Kidney glomerular epithelial cell (primary cell): ENCODE measurements at places on chromosomes 6 and 20.

DNA sequence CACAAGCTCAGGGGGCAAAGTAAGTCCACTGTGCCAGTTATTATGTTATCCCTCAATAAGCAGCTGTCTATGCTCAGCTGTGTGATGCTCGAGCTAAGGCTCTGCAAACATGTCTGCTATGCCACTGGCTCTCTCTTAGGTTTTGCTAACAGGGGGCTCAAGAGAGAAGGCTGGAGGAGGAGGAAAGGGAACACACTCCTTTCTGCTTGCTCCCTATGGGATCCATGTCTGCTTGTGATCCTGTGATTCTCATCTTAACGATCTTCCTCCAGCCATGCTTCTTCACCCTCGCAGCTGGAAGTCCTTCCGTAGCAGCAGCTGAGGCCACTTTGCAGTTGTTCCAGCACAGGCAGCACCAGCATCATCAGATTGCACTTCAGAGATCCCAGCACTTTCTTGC, 37.0 kb upstream of the IGF2R start:
- no peak for DNase-seq

DNA sequence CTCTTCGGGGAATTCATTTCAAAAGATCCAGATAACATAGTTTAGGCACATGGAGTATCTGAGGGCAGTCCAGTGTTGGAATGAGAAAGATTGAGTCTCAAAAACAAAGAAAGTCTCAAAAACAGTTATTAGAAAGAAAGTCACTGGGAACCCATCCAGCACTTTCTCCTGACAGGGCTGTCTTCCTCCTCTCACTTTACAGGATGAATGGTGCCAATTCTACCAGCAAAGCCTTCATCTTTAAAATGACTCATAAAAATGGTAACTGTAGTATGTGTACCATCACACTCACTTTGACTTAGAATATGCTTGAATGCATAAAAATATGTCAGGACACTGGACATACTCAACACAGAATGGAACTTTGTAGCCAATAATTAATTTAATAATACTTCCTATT, 71.3 kb downstream of the SLC22A3 start:
- DNase-seq = no peak

- DNase-seq = no peak
Measured at GRCh38 chr6:131290955-131291354, 155.7 kb downstream of the AKAP7 start.

DNA sequence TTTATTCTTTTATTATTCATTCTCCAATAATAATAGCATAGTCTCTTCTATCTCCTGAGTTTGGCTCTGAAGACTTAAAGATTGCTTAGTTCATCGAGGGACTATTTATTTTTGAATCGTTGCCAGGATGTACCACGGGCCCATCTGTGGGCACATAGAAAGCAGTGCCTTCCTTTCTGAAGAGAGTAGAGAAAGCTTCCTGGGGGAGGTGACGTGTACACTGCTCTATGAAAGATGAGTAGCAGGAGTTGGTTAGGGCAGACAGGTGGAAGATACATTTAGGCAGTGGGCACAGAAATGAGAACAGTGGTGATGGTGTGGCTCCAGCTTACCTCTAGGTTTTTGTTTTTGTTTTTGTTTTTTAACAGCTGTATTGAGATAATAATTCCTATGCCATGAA, 98.4 kb downstream of the CDKAL1 start:
- no peak for DNase-seq

DNA sequence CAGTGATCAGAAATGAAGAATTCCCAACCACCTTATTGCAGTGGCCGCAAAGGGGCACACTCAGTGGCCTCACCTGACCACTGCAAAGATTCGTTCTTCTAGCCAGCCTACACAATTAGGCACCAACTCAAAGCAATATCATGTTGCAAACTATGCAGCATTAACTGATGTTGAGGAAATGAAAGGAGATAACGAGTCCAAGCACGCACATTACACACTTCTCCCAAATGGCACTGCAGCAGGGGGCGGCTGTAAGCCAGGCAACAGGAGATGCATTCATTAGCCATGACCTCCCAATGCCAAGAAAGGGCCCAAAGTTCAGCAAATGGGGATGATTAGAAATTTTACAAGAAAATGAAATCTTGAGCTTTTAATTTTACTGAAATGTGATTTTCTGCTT, 39.3 kb downstream of the ATXN1 start:
- no peak for DNase-seq

- DNase-seq = no peak
Measured at GRCh38 chr6:142940487-142940886, 4.5 kb downstream of the HIVEP2 start.

GRCh38 chr20:61817575-61817974, 248.1 kb downstream of the TAF4 start:
- no peak for DNase-seq

GRCh38 chr6:29553268-29554057, 6.1 kb downstream of the UBD start:
- no peak for DNase-seq

DNA sequence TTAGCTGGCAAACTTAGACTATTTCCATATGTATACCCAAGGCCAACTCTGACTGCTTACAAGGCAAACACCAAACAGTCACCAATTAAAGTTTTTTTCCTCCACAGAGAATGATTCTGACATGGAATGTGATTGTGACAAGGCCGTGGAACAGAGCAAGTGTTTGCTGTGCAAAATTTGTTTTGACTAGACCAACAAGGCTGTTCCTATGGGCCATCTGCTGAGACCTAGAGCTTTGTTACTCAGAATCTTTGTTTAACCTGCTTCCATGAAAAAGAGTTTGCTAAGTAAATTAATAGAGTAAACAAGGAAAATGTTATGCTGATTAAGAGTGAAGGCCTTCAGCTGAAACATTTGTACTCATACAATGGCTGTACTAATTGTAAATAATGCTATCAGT, 51.6 kb upstream of the IMPG1 start:
- no peak for DNase-seq

DNA sequence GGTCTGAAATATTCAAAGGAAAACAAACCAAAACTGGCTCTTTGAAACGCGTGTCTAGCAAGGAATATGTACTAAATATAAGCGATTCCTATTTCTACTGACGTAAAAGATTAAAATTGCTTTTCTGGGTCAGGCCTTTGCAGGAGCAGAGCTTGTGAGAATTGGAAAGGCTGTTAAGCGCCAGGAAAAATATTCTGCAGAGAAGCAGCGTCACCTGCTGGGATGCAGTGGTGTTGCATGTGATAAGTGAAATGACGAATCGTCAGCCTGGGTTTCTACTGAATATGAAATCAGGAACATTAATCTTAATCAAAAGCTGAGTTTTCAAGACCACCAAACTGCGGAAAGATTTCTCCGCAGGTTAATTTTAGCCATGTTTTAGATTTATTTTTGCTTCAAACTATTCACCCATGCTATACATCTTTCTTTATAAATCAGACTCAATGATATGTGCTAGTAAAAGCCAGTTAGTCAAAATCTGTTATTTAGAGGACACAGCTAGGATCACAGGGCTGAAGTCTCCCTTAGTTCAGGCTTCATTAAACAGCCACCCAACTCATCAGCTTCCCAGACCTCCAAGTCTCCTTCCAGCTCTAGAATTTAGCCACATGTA, 67.4 kb downstream of the ALDH8A1 start:
- peak; percentile 38 for DNase-seq

GRCh38 chr6:156957931-156958547, 180.9 kb downstream of the ARID1B start:
- no peak for DNase-seq

DNA sequence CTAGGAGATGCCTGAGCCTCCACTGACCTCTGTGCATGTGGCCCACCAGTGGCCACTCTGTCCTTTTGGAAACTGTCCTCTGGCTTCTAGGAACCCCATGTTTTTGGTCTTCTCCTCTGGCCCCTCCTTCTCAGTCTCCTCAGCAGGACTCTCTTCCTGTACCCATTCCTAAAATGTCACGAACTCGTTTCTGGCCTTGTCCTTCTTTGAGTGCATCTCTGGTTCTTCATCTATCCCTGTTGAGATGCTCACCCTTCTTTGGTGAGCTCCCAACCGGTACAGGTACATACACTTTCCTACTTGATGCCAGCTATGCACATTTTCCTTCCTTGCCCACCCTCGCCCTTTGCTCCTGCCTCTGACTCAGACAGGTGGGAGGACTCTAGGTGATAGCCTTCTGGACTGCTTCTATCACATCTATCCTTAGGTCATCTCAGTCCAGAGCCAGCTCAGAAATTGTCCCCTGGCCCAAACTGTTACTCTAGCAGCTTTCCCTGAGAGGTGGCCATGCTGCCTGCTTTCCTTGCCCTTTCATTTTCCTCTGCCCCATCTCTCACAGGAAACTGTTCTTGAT, 14.8 kb upstream of the NNAT start:
- no peak for DNase-seq

DNA sequence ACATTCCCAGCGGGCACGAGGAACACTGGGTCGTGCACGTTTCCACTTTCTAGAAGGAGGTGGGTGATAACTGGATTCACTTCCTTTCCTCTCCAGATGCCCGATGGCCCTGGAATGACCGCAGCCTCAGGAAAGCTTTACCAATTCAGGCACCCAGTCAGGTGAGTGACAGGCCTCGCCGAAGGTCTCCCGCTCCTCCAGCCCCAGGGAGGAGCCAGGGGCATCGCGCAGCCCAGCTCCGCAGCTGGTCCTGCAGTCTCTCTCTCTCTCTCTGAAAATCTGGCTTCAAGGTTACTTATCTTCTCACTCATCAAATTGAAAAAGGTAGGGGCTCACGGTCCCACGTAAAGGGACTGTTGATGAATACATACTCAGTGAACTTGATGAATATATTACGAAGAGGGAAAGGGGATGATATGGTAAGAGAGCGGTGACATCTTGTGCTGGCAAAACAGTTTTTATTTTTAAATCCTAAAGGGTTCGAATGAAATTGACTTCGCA, 891 bp downstream of the RIPPLY2 start:
- no peak for DNase-seq

GRCh38 chr6:52582996-52583395, 6.1 kb upstream of the TRAM2 start:
- no peak for DNase-seq

- DNase-seq = peak; percentile 59
Measured at GRCh38 chr20:14622796-14623195, 285.4 kb upstream of the FLRT3 start.

- DNase-seq = peak; percentile 80
Measured at GRCh38 chr6:53359095-53359842, 10.5 kb upstream of the ELOVL5 start.
